ENCODE measurements at places on chromosomes 2 and 18. TPM values are rescaled to one million over a fixed set of nuclear protein-coding genes. Genes with fewer than 3 reads are reported as not detected.
A peak's percentile ranks its signal among the peaks of the same experiment; 100 is the strongest.

- DNase-seq, result no peak
Observed at GRCh38 chr2:197878792-197879191, 74.4 kb downstream of the PLCL1 start.

DNA sequence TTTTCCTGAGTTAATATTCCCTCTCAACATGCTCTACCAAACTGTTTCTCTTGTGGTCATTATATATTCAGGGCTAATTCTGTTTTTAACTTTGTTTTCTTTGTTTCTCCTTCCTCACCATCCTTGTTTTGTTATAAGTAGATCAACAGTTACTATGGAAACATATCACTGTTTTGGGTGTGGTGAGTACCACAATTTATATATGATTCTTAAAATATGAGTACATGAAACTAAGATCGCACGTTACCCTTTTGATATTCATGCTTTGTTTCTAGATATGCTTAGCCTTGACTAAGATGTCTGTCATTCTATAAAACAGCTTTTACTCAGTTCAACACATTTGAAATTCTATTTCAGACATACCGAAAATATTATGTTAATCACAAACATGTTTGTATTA lies 232.3 kb upstream of the ITGA4 start:
- DNase-seq, result no peak

- DNase-seq, result peak; percentile 9
Observed at GRCh38 chr2:101140978-101141655, 10.1 kb downstream of the TBC1D8 start.

GRCh38 chr2:22359071-22359672 lies 1025.8 kb upstream of the KLHL29 start:
- DNase-seq, result no peak

- no peak for DNase-seq
Observed at GRCh38 chr2:20397811-20398447, 47.3 kb upstream of the PUM2 start.

- no peak for DNase-seq
Observed at GRCh38 chr18:36096955-36097354, 29.6 kb upstream of the RPRD1A start.

DNA sequence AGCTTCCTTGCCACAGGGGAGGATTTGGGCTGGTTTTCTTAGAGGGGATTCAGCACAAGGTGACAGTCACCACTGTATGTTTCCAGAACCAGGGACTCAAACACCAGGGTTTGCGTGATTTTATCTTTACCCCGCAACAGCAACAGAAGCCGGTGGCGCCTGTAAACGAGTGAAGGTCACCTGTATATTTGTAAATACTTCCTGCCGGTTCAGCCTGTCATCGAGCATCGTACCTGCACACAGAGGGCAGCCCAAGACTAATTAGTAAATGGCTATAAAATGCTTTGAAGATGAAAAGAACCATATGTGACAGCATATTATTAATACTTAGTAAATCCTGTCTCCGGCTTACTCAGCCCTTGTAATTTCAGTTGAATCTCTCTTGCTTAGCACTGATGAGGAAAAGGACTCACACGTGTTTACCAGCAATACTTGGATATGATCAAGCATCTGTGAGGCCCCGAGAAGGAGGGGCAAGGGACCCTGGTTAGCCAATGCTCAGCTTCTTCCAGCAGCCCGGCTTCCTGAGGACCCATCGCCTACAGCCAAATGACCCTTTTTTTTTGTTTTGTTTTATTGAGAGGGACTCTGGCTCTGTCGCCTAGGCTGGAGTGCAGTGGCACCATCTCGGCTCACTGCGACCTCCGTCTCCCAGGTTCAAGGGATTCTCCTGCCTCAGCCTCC lies 51.3 kb upstream of the FOSL2 start:
- DNase-seq, result no peak

- no peak for DNase-seq
Observed at GRCh38 chr18:10188971-10189810, 265.2 kb upstream of the APCDD1 start.

DNA sequence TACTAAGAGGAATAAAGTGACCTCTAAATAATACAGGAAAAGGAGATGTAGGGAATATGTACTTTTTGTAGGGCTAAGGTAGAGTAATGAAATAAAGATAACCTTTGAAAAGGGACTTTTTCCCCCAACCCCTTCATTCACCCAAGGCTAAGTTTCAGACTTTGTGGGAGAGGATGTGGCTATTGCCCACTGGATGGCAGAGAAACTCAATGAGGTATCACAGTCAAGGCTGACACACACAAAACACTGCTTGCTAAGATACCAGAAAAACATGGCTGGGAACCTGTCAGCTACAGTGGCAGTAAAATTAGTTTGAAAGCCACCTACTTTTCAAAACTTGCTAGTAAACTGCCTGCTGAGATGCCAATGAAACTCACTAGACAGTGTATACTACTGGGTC lies 158.8 kb upstream of the WDSUB1 start:
- no peak for DNase-seq

- peak; percentile 99 for DNase-seq
Observed at GRCh38 chr2:133817680-133818566, 249.7 kb upstream of the NCKAP5 start.

DNA sequence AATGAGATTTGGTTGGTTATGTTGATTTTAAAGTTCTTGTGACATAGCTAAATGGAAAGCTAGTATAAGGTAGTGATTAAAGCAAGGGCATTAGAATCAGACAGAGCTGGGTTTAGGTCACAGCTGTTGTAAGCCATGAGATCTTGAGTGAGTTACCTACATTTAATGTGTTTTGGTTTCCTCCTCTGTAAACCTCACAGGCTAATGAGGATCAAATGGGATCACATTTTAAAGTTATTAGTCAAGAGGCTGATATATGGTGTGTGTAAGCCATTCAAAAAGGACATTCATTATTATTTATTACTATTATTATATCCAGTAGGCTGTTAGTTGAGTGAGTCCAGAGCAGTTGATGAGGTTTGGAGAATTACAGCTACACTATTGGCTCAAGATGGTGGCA lies 416.2 kb downstream of the IRS1 start:
- no peak for DNase-seq

DNA sequence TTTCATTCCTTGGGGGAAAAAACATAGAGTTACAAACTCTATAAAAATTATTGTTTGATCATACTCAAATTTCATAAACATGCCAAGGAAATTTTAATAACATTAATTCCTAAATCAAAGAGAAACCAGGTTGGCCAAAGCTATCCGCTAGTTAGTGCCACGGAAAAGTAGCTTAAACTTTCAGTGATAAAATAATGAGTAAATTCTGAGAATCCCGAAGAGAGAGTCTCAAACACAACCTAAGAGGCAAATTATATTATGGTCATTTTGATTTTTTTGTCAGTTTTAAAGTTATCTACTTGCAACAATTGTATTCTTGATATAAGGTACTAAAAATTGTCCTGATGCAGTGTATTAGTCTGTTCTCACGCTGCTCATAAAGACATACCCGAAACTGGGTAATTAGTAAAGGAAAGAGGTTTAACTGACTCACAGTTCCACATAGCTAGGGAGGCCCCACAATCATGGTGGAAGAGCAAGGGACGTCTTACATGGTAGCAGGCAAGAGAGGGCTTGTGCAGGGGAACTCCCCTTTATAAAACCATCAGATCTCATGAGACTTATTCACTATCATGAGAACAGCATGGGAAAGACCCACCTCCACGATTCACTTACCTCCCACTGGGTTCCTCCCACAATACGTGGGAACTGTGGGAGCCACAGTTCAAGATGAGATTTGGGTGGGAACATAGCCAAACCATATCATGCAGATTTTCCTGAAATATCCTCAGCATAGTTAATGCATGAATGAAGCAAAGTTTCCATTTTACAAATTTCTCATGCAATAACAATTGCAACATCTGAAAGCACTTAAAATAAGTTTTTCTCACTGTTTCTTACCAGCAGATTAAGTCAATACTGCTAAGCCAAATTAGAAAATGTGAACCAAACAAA lies 205.9 kb upstream of the STK17B start:
- peak; percentile 10 for DNase-seq

- no peak for DNase-seq
Observed at GRCh38 chr2:68809324-68810240, 61.6 kb downstream of the BMP10 start.

DNA sequence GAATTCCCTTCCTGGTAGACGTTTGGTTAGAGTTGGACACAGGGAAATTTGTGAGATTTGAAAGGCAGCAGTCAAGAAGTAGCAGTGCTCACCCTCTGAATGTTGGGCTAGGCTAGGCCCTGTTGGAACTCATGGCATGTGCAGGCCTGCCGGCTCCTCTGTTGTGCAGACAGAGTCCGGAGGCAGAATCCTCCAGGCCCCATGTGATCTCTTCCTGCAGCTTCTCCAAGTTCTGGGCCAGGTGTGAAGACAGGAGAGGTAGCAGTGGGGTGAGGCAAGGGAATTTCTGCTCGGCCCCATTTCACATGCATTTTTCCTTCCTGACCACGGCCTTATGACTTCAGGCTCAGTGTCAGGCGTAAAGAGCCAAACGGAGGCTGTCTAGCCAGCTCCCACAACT lies 36.9 kb upstream of the RAB31 start:
- no peak for DNase-seq

DNA sequence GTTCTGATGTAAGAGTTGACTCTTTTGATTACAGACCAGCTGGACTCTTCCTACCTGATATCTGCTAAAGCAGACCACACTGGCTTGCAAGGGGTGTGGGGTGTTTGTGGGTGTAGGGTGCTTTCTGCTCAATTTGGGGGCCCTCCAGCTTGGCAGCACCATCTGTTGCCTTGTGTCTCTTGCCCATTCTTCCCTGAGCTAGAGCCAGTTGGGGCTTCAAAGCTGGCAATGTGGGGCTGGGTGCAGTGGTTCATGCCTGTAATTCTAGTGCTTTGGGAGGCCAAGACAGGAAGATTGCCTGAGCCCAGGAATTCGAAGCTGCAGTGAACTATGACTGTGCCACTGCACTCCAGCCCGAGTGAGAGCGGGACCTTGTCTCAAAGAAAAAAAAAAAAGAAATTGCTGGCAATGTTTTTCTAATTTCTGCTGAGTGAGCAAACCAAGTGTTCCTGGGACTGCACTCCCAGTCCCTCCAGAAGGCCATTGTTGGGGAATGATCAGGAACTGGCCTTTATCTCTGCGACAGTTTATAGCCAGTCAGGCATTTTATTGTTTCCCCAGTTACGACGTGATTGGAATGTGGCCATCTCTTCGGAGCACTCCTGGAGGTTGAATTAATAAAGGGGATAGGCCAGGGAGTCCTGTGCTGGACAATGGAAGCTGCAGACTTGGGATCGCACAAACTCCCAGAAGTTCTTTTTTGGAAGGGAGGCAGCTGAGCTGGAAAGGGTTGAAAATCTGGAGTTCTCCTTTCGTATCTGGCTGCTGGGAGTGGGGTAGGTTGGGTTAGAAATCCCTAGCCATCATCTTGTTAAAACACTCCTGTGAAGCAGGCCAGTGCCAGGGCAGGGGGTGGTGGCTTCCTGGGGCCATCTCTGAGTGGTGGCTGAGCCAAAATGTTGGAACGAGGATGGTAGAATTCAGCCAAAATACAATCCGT lies 57.2 kb downstream of the LIPG start:
- DNase-seq, result no peak

DNA sequence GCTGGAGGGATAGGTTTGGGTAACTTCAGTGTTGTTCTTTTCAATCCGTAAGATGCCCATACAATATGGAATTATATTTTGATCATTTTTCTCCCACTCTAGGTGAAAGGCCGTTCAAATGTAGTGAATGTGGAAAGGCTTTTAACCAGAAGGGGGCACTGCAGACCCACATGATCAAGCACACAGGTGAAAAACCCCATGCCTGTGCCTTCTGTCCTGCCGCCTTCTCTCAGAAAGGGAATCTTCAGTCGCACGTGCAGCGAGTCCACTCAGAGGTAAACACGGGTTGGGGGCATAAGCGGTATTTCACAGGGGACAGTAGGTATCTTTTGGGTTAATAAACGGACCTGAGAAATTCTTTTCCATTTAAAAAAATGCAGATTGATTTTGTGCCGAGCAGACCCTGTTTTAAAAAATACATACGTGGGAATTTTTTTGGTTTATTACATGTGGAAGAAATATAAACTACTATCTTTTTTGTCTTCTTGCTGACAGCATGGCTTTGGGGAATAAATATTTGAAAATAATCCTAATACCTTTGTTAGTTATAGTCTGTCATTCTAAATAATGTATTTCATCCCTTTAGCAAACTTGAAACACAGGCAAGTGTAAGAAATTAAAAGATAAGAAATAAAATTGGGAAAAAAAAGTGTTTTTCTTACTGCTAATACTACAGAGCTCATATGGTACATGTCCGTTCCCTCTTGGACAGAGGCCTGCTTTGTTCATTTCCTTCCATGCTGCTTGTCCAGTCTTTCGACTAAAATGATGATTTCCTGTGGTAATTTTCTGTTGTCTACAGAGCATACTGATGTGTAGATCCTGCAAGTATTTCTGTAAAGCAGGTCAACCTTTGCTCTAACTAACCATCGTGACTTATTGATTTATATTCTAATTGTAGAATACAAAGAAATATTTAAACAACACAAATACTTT lies 53.3 kb downstream of the ZNF236 start:
- DNase-seq, result peak; percentile 43

GRCh38 chr18:3821524-3821923 lies 371.6 kb downstream of the TGIF1 start:
- no peak for DNase-seq

DNA sequence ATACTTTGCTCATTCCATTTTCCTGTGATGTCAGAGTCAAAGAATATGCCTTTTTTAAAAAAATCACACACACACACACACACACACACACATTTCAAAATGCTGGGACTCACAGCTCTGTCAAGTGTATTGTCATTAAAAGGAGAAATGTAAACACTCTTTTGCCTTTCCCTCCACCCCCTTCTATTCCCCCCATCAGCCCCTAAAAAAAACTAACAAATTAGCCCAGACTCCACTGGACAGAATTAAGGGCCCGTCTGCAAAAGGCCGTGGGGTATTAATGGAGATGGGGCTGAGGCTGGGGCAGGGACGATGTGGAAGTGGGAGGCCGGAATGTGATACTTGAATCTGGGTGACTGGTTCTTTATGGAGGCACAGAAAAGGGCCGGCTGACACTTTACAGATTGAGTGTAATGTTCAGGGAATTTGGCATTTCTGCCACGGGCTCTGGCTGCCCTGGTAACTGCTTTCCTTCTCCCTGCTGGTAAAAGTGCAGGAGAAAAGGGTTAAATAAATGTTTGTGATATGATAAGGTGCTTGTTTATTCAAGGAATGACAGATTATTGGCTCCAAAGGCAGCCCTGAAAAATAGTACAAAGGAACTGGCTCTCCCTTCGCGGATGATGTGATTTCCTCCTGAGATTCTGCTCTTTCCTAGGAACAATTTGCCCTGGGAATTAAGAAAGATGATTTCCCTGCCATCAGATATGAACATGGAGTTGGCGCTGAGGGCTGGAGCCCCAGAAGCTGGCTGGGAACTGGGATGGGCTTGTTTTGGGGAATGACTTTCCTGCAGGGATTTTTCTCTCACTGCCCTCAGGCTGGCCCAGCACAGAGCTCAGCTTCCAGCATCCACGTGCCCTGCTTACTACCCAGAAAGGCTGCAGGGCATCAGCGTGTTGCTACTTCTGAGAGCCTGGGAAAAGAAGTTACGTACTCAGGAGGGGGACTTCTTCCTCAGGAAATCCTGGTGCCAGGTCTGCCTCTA lies 52.8 kb upstream of the CTAGE1 start:
- DNase-seq, result peak; percentile 73

- DNase-seq, result no peak
Observed at GRCh38 chr2:173891315-173892037, 73.7 kb downstream of the SP3 start.

RTKN gene
- total RNA-seq, result 11.1 TPM

PSMA8 gene
- total RNA-seq, result not detected

DYSF gene
- total RNA-seq, result under 0.01 TPM
